Uterus (tissue), 4 donors: ENCODE measurements at places on chromosomes 5 and 9. TPM values are rescaled to one million over a fixed set of nuclear protein-coding genes. Genes with fewer than 3 reads are reported as not detected.
A peak's percentile ranks its signal among the peaks of the same experiment; 100 is the strongest.

Gene PCDHB7
- 6.5 TPM for total RNA-seq

Gene CTSV
- total RNA-seq, result 1.6 TPM

DNA sequence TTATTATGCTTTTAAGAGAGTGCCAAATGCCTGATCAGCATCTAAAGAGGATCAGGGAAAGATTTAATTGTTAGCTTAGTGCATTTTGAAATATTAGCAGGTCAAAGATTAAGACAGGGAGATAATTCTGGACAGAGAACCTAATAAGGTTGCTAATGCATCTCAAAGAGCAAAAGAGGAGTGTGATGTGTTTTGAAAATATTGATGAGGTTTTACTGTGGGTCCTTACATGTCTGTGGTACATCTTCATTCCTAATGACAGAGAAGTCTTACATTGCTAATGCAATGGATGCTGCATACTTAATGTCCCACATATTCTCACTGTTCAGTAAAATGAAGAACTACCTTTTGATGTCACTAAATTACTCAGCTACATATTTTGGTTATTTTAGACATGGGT is 154.1 kb downstream of the TAF11L14 start:
- no peaks in the 10 kb centered on the region for H3K36me3 ChIP-seq
- H3K4me3 ChIP-seq, result no peak overlapping the region
- no peak for DNase-seq

DNA sequence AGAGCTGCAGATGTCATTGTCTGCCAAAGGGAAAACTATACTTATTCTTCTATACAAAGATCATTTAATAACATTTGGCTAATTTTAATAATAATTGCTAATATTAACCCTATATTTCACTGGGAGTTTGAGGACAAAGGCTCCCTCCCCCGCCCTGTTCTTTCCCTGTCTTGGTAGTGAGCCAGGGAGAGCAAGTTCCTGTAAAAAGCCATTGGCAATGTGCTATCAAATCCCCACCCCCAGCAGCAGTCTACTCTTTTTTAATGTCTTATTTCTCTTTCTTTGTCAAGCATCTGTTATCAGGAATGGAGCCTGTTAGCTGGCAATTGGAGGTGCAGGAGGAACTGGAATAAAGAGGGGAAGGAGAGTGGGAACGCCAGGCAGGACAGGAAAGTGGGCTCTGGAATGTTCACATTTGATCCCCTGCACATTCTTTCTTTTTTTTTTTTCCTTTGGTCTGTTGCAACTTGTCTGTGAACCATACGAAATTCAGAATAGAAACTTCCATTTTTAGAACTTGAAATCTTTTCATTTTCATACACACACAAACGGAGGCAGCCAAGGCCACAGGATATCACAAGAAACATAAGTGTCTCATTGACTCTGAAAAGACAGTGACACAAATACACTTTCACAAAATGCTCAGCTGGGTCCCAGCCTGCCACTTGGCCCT is 664.8 kb upstream of the ZNF608 start:
- DNase-seq, result peak; percentile 23
- peak overlapping the region; percentile 65 for H3K27ac ChIP-seq
- peaks cover 3% of the 10 kb centered on the region for H3K4me1 ChIP-seq
- no peaks in the 10 kb centered on the region for H3K36me3 ChIP-seq

GRCh38 chr9:136342181-136343120 is 15.1 kb downstream of the GPSM1 start:
- no peaks in the 10 kb centered on the region for H3K36me3 ChIP-seq
- DNase-seq, result peak; percentile 83
- no peaks in the 10 kb centered on the region for H3K4me1 ChIP-seq
- H3K27me3 ChIP-seq, result no peaks in the 10 kb centered on the region
- peak overlapping the region; percentile 36 for H3K4me3 ChIP-seq

- H3K27me3 ChIP-seq, result no peaks in the 10 kb centered on the region
- H3K36me3 ChIP-seq, result no peaks in the 10 kb centered on the region
- no peak overlapping the region for H3K4me3 ChIP-seq
- no peak for DNase-seq
- H3K4me1 ChIP-seq, result no peaks in the 10 kb centered on the region
These were observed 44.6 kb upstream of the GLDC start for GRCh38 chr9:6689893-6690674.

DNA sequence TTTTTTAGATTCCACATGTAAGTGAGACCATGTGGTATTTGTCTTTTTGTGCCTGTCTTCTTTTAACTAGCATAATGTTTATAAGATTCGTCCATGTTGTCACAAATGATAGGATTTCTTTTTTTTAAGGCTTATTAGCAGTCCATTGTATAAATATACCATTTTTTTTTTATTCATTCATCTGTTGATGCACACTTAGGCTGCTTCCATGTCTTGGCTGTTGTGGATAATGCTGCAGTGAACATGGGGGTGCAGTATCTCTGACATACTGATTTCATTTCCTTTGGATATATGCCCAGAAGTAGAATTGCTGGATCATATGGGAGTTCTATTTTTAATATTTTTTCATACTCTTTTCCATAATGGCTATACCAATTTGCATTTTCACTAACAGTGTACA is 48.7 kb downstream of the KIAA1958 start:
- no peaks in the 10 kb centered on the region for H3K27me3 ChIP-seq
- H3K36me3 ChIP-seq, result no peaks in the 10 kb centered on the region

DNA sequence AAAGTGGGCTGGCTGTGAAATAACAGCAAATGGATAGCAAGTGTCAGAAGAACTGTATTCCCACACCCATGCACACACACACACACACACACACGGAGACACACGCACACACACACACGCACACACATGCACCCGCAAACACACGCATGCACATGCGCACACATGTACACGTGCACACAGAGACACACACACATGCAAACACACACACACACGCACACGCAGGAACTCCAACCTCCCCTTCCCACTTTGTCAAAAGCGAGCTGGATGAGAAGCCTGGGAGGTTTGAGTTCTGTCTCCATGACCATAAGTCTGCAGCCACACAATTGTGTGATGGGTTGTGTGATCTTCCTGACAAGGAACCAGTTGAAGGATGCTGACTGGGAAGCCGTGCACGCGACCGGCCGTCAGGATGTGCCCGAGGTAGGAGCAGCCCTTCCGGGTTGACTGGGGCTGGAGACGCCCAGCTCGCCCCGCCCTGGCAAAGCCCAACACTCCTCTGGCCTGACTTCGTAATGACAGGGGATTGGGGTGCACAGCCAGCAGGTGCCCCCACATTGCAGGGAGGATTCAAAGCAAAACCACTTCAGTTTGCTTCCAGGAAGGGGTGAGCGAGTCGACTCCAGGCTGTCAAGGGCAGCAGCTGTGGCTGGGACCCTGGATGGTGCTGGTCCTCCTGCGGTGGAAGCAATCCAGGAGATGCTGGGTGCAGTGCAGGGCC is 29.3 kb upstream of the NKD2 start:
- no peak overlapping the region for H3K27ac ChIP-seq
- no peaks in the 10 kb centered on the region for H3K4me1 ChIP-seq
- DNase-seq, result no peak
- no peak overlapping the region for H3K4me3 ChIP-seq
- H3K27me3 ChIP-seq, result no peaks in the 10 kb centered on the region
- H3K36me3 ChIP-seq, result no peaks in the 10 kb centered on the region

DNA sequence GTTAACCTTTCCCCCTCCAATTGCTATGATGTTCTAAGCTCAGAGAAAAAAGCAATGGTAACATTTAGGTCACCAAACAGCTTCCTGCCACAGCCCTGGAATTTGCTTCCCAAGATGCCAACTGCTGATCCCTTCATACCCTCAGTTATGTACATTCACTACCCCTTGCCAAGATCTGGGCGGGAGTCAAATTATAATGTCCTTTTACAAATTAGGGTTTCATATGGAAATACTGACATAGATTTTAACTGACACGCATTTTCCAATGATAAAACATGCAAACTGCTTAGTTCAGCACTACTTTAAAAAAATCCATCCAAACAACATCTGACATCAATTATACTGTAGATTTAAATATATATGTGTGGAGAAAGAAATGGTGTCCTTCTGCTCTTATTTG is 5.0 kb downstream of the LOX start:
- H3K4me3 ChIP-seq, result no peak overlapping the region
- H3K4me1 ChIP-seq, result no peaks in the 10 kb centered on the region
- no peak for DNase-seq
- no peak overlapping the region for H3K27ac ChIP-seq
- no peaks in the 10 kb centered on the region for H3K36me3 ChIP-seq
